ENCODE measurements at places on chromosomes 3 and 15.

DNA sequence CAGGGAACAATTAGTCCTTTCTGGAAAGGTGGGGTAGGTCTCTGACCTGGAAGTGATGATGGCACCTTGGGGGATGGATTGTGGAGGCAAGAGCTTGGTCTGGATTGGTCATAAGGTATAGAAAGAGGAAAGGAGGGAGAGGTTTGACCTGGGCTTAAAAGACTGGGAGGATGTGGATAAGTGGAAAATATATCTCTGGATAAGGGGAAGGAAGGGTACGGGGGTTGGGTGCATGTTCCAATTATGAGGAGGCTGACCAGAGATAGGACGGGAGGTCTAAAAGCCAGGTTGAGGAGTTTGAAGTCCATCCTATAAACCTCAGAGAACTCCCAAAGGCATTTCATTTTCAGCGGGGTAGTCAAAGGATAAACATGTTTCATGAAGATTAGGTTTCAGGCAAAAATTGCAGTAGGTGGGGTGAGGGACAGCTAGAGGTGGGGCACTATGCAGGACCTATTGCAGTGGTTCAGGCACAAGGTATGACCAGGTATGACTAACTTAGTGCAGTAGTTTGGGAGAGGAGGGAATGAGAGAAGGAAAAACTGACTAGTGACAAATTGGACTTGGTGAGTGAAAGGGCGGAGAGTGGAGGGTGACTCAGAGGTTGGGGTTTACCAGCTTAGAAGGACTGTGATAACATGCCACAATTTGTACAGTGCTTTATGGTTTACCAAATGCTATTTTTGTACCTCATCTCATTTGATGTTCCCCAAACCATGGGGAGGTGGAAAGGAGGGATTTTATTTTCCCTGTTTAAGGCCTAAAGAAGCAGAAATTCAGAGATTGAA, 10.7 kb downstream of the PDE8A start:
- no peak for DNase-seq

GRCh38 chr3:107432013-107432515, 54.8 kb downstream of the CCDC54 start:
- no peak for DNase-seq

DNA sequence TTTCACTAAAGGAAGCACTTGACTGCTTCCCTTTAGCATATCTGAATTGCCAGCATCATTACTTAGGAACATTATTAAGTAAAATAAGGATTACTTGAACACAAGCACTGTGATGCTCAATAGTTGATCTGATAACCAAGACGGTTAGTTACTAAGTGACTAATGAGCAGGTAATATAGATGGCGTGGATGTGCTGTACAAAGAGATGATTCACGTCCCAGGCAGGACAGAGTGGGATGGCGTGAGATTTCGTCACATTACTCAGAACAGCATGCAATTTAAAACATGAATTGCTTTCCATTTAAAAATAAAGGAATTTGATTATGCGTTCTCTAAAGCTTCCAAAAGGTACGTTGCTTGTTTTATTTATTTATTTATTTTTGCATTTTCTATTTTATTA, 240.0 kb upstream of the ARHGEF26 start:
- DNase-seq: no peak

DNA sequence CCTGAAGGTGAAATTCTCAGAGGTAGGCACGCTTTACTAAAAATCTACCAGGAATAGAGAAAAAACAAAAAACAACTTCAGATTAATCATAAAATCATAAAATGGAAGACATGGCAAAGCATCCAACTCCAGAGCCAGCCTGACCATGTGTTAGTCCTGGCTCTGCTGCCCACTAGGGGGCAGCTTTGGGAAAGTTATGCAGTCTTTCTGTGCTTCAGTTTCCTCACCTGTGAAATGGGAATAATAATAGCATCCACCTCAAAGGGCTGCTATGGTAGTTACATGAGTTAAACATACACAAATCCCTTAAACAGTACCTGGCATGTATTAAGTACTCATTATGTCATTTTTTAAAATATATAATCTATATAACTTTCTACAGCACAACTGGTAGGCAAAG, 52.3 kb downstream of the WNT5A start:
- DNase-seq: no peak

DNA sequence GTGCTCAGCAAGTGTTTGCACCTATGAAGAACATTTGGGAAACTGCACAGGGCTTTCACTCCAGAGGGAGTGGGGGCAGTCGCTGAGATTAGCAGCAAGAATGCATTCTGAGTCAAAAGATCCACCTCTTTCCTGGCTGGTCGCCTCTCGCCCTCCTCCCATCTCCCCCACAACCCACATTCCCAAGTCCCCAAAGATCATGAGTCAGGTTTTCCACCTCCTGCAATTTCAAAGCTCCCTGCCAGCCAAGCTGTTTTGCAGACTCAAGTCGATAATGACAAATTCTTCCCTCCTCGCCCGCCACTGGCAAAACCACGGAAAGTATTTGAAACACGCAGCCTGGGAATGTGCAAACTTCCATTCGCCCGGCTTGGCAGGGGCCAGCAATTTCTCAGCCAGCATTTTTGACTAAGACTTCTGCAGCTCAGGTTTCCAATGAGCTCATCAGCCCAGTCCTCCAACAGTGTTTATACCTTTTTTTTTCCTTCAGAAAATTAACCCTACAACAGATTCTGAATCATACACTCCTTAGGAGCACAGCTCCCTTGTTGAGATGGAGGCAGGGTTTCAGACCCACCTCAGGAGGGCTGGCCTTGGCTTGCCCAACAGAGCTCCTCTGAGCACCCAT, 181.4 kb downstream of the SMAD6 start:
- no peak for DNase-seq

- DNase-seq: no peak
Observed at GRCh38 chr15:80081390-80081789, 21.9 kb downstream of the ZFAND6 start.

- no peak for DNase-seq
Observed at GRCh38 chr3:170520996-170521395, 64.9 kb downstream of the SLC7A14 start.

- no peak for DNase-seq
Observed at GRCh38 chr15:77569729-77570125, 63.0 kb downstream of the LINGO1 start.

GRCh38 chr15:78878356-78878755, 5.7 kb downstream of the MORF4L1 start:
- DNase-seq: no peak

GRCh38 chr3:36362216-36362615, 18.1 kb upstream of the STAC start:
- DNase-seq: no peak

- DNase-seq: no peak
Observed at GRCh38 chr3:37961622-37962431, 28.8 kb upstream of the VILL start.

DNA sequence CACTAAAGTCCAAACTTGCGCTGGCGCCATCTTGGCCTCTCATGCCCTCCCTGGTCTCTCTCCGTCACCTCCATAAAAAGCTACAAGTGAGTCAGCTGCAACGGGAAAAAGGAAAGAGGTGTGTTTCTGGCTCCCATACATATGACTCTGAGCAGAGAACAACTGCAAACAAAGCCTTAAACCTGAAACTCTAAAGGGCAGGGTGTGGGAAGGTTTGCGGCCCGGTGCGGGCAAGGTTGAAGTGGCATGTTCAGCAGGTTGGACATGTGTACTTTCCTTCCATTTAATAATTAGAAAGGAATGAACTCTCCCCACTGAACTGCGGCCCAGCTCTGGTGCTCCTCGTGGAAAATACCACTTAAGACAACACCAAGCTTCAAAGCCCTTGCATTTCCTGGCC, 59.0 kb upstream of the PPARG start:
- DNase-seq: no peak

DNA sequence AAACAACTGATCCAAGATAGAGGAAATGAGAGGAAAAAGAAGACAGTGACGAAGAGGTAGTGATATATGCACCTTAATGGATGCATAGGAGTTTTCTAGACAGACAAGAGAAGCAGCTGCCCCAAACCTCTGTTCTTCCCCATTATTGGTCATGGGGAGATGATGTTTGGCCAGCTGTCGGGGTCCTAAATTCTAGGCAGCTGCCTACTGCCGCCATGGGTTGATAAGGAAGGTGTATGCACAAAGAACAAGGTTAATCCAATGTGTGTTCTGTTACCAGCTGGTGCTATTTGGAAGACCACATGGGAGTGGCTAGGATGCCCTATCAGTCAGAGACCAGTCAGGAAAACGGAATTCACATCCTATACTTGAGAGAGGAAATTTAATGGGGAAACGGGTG, 47.4 kb downstream of the NTRK3 start:
- no peak for DNase-seq

GRCh38 chr3:135107043-135107442, 312.0 kb downstream of the EPHB1 start:
- DNase-seq: no peak

DNA sequence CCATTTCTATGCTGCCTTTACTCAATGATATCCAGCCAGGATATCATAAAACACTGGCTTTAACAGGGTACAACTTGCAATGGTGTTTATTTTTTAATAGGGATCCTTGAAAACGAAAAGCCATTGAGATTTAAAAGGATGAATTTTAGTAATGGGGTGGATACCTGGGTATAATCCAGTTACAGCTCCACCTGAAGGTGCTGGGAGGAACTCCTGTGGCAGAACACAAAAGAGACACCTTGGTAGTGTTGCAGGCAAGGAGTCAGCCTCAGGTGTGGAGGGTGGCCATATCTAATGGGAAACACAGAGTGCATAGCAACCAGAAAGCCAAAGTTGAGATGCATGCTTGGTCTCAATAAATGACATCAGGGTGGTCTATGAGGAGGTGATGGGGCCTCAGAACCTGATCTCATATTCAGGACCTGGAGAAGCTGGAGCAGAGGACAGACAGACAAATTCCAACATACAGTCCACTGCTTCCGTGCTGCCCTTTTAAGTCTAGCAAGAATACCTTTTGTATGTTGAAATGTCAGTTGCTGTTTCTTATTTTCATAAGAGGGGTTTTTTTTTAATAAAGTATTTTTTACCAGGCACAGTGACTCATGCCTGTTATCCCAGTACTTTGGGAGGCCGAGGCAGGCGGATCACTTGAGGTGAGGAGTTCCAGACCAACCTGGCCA, 12.0 kb upstream of the PAQR9 start:
- DNase-seq: no peak

- DNase-seq: no peak
Observed at GRCh38 chr3:186985661-186986364, 55.5 kb downstream of the ST6GAL1 start.

DNA sequence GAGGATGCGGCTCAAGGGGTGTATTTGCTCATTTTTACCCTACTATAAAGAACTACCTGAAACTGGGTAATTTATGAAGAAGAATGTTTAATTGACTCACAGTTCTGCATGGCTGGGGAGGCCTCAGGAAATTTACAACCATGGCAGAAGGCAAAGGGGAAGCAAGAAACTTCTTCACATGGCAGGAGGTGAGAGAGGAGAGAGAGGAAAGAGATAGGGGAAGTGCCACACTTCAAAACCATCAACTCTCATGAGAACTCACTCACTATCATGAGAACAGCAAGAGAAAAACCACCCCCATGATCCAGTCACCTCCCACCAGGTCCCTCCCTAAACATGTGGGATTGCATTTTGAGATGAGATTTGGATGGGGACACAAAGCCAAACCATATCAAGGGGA, 192.7 kb downstream of the DIPK2A start:
- DNase-seq: no peak

- DNase-seq: no peak
Observed at GRCh38 chr3:172018364-172018763, 21.0 kb upstream of the FNDC3B start.

- DNase-seq: no peak
Observed at GRCh38 chr15:98954411-98954810, 53.2 kb downstream of the PGPEP1L start.
